ENCODE measurements at places on chromosomes 4 and X.

GRCh38 chrX:134625315-134625718 lies 33.0 kb downstream of the PLAC1 start:
- no peak for DNase-seq

- DNase-seq, result no peak
These were observed 235.8 kb upstream of the AADAT start for GRCh38 chr4:170325599-170325998.

- no peak for DNase-seq
These were observed 399.7 kb downstream of the PABPC4L start for GRCh38 chr4:133801883-133802282.

DNA sequence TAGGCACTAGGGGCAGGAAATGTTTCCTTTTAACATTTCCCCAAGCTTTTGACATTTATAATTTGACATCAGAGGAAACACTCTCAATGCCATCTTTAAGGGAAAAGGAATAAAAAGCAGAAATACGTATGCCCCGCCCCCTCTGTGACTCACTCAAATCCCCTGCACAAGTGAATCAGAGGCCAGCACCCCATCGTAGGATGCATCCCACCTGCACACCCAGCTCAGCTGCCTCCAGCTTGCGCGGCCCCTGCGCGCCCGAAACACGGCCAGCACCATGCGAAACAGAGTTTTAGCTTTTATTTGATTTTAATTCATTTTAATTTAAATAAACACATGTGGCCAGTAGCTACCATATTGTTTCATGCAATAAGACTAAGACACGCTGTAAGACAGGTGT lies 29.5 kb downstream of the ABLIM2 start:
- DNase-seq, result no peak

GRCh38 chrX:79361192-79361870 lies 5.8 kb downstream of the ITM2A start:
- no peak for DNase-seq

DNA sequence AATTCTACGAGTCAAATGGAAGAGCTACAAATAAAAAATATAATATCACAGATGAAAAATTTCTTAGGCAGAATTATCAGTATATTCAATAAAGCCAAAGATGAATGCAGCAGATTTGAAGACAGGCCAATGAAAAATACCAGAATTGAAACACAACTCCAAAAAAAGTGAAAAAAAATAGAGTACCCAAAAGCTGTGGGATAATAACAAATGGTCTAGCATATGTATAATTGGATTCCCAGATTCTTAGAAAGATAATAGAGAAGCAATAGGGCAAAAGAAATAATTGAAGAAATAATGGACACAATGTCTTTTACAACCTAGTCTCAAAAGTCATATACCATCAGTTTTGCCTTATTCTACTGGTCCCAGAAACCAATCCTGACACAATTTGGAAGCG lies 4.4 kb downstream of the ANAPC10 start:
- no peak for DNase-seq

- DNase-seq, result no peak
These were observed 4.2 kb upstream of the MTMR1 start for GRCh38 chrX:150688911-150689451.

DNA sequence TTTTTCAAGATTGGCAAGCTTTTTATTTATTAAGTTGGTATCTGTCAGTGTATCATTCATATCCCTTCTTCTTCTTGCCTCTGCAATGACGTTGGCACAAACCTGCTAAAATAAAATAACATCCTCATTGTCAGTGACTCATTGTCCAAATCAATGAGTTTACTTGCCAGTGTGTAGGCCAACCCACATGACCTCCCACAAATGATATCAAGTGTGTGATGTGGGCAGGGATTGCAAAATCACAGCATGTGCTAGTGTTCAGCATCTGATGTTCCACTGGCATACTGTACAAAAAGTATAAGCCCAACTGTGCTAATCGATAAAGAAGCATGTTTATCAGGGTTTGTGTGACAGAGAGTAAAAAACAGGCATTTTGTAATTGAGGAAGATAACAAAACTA lies 25.5 kb downstream of the GPAT3 start:
- peak; percentile 64 for DNase-seq

DNA sequence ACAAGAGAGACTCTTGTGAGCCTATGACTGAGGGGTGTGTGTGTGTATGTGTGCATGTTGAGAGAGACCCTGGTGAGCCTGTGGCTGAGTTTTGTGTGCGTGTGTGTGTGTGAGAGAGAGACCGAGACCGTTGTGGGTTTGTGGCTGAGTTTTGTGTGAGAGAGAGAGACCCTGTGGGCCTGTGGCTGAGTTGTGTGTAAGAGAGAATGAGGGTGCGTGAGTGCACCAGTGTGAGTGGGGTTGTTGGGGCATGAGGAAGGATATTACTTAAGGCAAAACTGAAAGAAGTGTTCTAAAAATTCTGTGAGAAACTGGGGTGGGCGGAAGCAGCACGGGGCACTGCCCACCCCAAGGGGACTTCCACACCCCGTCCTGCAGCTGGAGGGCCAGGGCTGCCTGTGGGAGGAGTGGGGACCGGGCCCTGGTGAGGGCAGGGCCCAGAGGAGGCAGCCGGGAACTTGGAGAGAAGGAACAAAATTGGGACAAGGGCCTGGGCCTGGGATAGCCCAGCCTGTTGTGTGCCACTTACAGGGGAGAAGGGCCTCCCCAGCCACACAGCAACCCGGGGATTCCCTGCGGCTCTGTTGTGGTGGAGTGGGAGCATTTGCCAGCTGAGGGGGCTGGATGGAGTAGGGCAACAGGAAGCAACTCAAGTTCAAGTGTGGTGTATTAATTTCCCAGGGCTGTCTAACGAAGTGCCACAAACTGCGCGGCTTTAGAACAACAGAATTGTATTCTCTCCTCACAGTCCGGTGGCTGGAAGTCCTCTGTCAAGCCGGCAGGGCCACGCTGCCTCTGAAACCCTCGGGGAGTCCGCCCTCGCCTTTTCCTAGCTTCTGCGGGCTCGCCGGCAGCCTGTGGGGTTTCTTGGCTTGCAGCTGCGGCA lies 22.1 kb downstream of the TMEM131L start:
- DNase-seq, result peak; percentile 91

DNA sequence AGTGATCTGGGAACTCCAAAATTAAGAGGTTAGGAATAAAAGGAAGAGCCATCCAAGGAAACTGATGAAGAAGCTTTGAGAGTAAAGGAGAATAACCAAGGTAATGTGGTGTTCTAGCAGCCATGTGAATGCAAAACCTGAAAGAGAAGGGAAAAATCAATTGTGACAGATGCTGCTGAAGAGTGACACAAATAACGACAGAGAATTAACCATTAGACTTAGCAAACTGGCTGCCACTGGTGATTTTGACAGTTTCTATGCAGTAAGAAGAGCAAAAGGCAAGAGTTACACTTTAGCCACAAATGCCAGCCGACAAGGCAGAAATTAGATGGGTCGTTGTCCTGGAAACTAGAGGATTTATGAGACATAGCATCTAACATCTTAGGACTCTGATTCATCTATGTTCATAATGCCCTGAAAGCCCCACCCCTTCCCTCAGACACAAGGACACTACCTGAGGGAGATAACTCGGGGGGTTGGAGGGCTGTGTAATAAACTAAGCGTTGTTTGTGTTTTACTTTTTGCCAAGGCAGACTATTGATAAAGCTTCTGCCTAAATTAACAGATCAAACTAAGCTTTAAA lies 13.0 kb upstream of the TMEM144 start:
- DNase-seq, result no peak

- no peak for DNase-seq
These were observed 61.6 kb upstream of the ACSL1 start for GRCh38 chr4:184887333-184887732.

- DNase-seq, result no peak
These were observed 37.8 kb upstream of the PSAPL1 start for GRCh38 chr4:7472442-7473013.

- no peak for DNase-seq
These were observed 102.3 kb downstream of the SCD5 start for GRCh38 chr4:82696117-82696860.

GRCh38 chr4:68375667-68376559 lies 26.0 kb upstream of the YTHDC1 start:
- DNase-seq, result peak; percentile 67

- DNase-seq, result no peak
These were observed 383.6 kb downstream of the HNRNPD start for GRCh38 chr4:81990211-81990610.

GRCh38 chr4:111718763-111719559 lies 426.3 kb upstream of the FAM241A start:
- no peak for DNase-seq

DNA sequence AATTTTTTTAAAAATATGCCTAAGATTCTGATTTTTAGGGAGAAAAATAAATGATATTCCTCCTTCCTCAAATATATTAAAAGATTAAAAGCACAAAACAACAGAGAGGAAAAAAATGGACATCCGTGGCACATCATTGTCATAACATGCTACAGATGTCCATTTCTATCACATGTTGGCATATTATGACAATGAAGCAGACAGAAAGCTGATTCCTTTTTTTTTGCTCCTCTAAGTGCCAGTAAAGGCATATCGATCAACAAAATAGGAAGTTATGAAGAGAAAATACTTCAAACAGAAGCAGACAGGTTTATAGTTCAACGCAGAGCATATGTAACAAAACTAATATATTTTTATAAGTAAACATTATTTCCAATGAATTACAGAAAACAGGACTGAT lies 11.2 kb downstream of the KLHL8 start:
- no peak for DNase-seq

DNA sequence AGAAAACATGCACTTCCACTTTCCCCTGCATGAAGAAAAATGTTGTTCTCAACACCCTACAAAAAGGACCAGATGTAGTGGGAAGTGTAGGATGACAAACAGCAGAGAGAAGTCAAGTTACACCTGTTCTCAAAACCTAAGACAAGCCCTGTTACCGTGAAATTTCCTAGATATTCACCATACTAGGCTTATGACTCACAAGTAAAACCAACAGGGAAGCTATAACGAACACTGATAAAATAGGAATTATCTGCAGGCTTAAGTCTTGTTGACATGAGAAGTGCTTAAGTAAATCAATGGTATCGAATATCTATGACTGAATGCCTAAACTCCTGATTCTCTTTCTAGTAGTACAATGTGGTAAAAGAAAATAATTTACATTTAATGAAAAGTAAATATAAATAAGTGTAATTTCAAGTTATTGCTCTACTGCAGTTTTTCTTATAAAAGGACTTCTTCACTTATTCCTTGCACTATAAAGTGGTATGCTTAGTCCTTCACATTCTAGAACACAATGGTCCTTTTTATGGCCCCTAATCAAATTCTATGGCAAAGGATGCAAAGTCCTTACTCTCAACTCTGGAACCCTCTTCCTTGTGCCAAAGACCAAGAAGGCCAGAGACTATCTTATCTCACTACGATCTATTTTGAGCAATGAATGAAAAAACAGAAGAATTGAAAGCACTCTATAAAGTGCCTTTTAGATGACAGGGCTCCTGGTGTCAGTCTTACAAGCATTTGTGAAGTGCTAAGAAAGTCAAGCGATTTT lies 19.6 kb downstream of the AP1S2 start:
- no peak for DNase-seq

DNA sequence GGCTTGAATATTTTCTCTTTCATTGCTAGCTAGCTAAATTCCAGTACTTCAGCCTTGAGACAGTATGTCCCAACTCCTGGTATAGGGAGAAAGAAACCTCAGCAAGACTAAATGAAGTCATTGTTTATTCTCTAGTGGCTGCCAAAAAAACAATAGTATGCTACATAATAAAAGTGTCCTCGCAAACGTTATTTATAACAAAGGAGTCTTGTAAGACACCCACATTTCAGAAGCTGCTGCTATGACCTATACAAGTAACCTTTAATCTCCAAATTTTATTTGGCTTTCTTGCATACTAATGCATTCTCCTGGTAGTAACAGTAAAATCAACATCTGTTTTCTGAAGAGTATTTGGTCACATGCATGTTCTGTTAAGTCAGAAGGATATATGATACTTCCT lies 28.8 kb downstream of the NEK1 start:
- no peak for DNase-seq

DNA sequence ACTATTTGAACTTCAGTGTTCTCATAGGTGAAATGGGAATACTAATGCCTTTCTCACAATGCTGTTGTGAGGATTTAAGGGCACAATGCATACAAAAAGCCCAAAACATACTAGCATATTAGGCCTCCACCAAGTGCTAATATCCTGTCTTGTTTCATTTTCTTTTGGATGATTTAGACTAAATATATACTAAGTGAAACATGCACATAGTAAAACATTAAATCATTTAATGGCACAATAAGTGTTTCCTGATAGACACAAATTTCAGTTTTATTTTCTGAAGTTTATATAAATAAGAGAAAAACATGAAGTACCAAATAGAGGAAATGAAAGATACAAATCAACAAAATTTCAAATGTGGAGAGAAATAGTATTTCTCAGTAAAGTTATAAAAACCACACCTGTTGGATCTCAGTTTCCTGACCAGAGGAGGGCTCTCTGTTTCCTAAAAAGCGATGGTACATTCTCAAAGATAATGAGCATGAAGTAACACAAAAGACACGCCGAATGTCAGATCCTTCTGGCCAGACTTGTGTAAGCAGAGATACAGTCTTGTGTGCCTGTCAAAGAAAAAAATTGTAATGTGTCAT lies 25.1 kb downstream of the DDX60 start:
- no peak for DNase-seq

- no peak for DNase-seq
These were observed 2.2 kb upstream of the SYN1 start for GRCh38 chrX:47621851-47622250.

DNA sequence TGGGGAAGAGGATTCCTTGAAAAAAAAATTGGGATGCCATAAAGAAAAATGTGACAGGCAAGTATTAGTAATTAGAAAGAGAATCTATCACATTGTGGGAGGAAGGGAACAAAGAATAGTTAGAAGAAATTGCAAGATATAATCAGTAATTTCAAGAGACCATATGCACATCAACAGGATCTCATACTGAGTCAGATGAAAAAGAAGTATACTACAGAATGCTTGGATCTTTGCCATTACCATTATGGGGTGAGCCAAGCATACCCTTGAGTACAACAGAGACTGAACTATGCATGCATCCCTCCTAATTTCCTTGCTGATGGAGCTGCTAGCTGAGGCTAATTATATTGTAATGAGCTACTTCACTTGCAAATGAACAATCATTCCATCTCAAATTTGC lies 287.6 kb downstream of the PAPSS1 start:
- no peak for DNase-seq

GRCh38 chrX:115525486-115525885 lies 35.5 kb upstream of the PLS3 start:
- no peak for DNase-seq

GRCh38 chrX:31893525-31893924 lies 821.7 kb upstream of the FTHL17 start:
- DNase-seq, result no peak

DNA sequence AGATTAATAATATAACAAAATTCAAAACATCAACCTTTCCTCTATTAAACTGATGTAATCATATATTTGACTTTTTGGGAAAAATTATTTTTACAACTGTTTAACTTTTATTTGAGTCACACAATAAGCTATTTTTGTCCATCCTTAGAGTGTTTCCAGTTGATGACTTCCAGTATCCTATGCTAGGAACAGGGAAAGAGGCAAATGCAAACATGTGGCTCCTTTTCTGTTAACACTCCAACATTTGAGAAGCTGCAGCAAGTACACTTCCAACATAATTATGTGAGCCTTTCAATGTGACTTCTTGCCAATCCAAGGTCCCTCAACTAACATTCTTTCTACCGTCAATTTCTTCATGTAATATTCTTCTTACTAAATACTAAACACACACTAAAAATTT lies 117.7 kb downstream of the PPA2 start:
- DNase-seq, result no peak

GRCh38 chrX:10513974-10514373 lies 106.4 kb downstream of the MID1 start:
- no peak for DNase-seq

All from activated effector memory CD4-positive, alpha-beta T cell treated with anti-CD3 and anti-CD28 coated beads, Interleukin-2, amount 50 U/mL, for 16 hours (primary cell).